ENCODE measurements at places on chromosomes 4 and X.

DNA sequence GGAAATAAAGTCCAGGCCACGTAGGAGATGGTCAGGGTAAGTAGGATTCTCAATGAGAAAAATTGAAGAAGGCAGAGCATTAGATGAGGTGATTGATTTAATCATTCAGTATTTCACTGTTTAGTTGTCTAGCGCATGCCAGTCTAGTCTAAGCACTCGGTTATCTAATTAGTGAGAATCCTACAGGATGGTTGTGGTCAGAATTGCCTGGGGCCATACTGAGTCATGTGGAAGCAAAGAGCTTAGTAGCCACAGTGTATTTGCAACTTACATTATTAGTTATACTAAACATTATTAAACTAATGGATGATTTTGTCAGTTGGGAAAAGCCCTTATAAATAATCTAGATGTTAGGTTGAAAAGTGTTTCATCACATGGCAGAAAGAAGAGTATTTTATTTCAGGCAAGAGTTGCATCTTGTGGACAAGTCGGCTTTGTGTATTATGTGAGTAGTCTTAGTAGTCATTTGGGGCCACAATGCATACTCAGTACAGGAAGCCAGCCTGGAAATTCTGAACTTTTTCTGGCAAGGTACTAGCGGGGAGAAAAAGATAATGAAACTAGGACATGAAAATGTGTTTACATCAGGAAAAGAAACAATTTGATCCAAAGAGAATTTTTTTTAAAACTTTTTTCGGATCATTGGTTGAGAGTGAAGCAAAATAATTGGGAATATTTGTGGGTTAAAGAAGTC lies 31.9 kb downstream of the CPEB2 start:
- DNase-seq, result no peak

DNA sequence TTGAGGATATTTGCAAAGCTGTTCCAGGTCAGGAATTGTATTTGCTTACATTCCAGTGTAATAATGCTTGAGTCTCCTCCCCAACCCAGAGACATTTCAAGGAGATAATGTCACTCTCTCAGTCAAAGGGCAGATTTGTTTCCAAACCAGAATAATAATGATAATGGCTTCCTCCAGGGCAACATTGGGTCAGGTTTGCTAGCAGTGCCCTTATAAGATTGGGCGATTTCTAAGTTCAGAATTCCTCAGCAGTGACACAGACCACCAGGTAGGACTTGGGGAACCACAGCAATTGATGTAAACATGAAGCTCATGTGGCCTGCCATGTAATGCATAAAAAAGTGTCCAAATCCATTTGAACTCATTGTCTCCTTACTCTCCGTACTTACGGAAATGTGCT lies 125.2 kb downstream of the BMP15 start:
- DNase-seq, result no peak

- no peak for DNase-seq
Measured at GRCh38 chrX:18415386-18415785, 10.0 kb upstream of the CDKL5 start.

- no peak for DNase-seq
Measured at GRCh38 chr4:84401701-84402306, 97.3 kb downstream of the NKX6-1 start.

DNA sequence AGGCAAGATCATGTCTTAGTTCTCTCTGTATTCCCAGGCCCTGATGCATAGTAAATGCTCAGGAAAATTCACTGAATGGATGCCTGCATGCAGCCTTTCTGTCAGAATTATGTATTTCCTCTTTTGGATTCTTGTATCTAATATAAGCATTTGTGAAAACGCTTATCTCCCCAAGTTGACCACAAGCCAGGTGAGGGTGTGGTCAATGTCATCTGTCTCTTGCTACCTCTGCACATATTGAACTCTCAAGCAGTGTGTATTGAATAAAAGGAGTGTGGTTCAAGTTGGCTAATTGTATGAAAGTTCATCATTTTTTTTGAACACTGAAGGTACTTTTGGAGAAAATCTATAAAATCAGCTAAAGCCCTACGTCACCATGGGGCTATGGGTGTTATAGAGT lies 84.3 kb downstream of the CNGA2 start:
- no peak for DNase-seq

GRCh38 chr4:100189820-100190642 lies at the start of gene DDIT4L:
DDIT4L (minus strand) TSS chr4:100190468; CDS start chr4:100189983, 485 bp downstream.
- peak; percentile 4 for DNase-seq

GRCh38 chr4:113088050-113088449 lies 38.6 kb downstream of the ANK2 start:
- no peak for DNase-seq

DNA sequence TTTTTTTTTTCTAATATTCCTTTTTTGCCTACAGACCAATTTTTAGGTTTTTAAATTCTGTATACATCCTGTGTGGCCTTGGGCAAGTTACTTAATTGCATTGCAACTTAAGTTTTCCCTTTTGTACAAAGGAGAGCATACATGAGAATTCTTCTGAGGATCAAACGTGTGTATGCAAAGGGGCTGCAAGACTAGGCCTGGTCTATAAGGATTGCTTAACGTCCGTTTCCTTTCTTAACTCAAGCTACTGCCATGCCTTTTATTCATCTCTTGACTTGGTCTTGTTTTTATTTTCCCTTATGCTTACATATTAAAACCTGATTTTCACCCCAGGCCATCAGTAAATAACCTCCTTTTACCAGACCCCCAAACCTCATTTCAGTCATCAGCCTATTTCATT lies 13.6 kb downstream of the RBPJ start:
- no peak for DNase-seq

DNA sequence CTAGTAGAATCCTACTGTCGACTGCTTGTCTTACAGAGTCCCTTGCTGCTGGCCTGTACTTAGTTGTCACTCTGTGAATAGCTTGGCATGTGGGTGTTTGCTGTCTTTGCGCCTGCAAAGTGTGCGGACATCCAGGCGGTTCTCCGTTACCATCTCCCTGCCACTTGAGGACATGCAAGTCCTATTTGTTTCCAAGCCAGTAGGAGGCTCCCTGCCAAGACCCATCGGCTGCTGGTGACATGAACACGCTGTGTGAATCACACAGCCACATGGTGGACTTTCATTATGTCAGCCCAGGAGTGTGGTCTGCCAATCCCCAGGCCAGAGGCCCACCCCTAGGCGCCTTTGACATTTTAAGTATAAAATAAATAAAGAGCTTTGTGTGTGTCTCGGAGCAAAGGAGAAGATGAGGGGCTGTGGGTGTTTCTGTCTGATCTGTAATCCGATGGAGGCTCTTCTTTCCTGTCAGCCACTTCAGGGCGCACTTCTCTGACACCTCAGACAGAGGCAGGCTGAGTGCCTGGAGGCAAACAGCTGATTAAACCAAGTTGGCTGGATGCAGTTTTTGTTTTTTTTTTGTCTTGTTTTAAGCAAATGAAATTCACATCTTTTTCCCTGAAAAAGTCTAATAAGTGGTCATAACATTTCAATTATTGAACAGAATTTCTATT lies 51.5 kb downstream of the ALPK1 start:
- DNase-seq, result peak; percentile 43

GRCh38 chrX:74449322-74449936 lies 28.1 kb downstream of the SLC16A2 start:
- no peak for DNase-seq

GRCh38 chr4:100605144-100605543 lies 87.3 kb upstream of the EMCN start:
- no peak for DNase-seq

GRCh38 chr4:72094059-72094797 lies 62.4 kb downstream of the NPFFR2 start:
- DNase-seq, result no peak

- no peak for DNase-seq
Measured at GRCh38 chrX:9355739-9356138, 109.1 kb upstream of the TBL1X start.

- no peak for DNase-seq
Measured at GRCh38 chr4:54109241-54110018, 9.5 kb downstream of the GSX2 start.

- DNase-seq, result peak; percentile 16
Measured at GRCh38 chr4:57764856-57765255, 654.7 kb upstream of the IGFBP7 start.

GRCh38 chr4:119832776-119833175 lies 204.2 kb upstream of the PDE5A start:
- DNase-seq, result no peak

GRCh38 chrX:29229802-29230201 lies 642.6 kb downstream of the IL1RAPL1 start:
- DNase-seq, result no peak

GRCh38 chrX:127459790-127460189 lies 592.4 kb downstream of the ACTRT1 start:
- DNase-seq, result no peak

DNA sequence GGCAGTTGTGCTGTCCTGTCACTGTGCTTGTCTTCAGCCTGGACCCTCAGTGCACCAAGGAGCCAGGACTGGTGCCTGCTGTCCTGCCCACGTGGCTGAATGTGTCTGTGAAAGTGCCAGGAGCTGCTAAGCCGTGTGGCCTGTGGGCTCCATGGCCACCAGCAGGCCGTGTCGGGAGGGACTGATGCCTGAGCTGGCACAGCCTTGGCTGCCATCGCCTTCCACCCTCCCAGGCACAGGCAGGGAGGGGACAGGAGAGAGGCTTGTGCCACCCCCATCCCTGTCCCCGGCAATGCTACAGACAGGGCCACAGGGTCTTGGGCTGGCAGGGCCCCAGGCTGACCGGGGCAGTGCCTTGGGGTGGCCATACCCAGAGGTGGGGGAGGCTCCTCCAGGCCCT lies 24.8 kb downstream of the DOK7 start:
- no peak for DNase-seq

- no peak for DNase-seq
Measured at GRCh38 chr4:123621072-123621705, 224.6 kb downstream of the SPRY1 start.

DNA sequence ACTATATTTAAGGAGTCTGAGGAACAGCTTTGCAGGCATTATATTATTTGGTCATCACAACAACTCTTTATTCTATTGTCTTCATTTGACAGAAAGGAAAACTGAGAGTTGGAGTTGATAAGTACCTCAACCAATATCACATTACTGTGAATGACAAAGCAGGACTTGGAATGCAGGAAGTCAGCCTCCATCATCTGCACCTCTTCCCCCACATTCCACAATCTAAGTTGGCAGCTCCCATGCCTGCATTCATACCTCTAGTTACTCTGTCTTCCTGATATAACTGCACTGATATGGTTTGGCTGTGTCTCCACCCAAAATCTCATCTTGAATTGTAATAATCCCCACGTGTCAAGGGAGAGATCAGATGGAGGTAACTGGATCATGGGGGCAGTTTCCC lies 356.7 kb downstream of the GALNTL6 start:
- DNase-seq, result no peak

DNA sequence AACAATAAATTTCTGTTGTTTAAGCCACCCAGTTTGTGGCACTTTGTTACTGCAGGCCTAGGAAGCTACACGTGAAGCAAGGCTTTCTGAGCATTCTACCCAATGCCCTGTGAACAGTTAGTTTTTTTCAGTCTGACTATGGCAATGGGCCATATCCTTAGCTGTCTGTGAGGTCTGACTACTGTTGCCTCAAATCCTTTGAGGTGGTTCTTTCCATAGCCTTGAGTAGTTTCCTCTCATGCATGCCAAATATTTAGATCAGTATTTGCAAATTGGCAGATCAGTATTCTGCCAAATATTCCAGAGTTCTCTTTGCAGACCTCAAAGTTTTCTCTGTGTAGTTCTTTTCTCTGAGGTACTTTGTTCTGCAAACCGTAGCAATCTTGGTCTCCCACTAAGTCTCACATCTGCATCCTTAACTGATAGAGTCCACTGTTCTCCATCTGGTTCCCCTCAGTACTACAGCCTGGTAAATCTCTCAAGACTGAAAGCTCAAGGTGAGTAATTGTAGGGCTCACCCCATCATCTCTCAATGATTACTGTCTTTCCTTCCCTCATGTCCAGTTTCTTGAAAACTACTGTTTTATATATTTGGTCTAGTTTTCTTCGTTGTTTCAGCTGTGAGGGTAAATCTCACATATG lies 984.9 kb upstream of the INTU start:
- DNase-seq, result no peak

DNA sequence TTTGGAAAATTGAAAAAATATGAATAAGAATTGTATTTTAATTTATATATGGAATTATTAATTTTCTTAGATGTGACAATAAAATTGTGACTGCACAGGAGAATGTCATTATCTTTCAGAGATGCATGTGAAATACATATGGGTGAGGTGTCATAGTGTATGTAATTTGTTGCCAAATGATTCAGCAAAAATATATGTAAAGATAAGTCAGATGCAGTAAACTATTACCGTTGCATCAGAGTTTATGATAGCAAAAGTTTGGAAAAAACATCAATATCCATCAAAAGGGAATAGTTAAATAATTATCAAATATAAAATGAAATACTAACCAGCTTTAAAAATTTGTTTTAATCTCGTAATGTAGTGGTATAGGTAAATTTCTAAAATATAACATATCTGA lies 10.4 kb upstream of the SLC7A11 start:
- no peak for DNase-seq

- no peak for DNase-seq
Measured at GRCh38 chrX:139008185-139008584, 296.7 kb upstream of the FGF13 start.

- peak; percentile 12 for DNase-seq
Measured at GRCh38 chrX:1661048-1661921, 46.4 kb downstream of the ASMT start.
